ENCODE measurements at places on chromosomes 5 and 9. TPM values are rescaled to one million over a fixed set of nuclear protein-coding genes. Genes with fewer than 3 reads are reported as not detected.

DNA sequence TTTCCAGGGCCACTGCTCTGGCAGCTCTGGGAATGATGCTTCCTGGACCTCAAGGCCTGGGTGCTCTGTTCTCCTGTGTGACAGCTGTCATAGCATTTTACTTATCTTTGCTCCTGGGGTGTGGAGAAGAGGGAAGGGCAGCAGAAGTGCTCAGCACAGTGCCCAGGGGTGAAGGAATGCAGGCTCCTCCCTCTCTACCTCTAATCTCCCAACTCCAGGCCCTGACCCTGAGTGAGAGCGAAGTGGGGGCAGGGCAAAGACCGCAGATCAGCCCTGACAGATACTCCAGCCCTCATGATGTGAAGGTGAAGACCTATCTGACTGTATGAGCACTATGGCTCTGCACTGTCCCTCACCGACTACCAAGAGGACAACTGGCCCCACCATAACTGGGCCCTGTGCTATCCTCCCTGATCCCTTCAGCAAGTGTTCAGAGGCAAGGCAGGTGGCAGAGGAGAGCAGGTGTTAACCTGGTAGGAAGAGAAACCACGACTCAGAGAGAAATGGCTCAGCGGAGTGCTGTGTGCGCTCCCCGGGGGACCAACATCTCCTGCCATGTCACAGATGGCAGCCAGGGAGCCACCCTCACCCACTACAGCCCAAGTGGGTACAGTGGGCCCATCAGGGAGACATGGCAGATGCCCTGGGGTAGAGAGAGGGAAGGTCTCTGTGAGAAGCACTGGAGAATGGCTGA is 16.8 kb downstream of the ACSL6 start:
- no peak for DNase-seq

Gene PKD2L2
- not detected for total RNA-seq

DNA sequence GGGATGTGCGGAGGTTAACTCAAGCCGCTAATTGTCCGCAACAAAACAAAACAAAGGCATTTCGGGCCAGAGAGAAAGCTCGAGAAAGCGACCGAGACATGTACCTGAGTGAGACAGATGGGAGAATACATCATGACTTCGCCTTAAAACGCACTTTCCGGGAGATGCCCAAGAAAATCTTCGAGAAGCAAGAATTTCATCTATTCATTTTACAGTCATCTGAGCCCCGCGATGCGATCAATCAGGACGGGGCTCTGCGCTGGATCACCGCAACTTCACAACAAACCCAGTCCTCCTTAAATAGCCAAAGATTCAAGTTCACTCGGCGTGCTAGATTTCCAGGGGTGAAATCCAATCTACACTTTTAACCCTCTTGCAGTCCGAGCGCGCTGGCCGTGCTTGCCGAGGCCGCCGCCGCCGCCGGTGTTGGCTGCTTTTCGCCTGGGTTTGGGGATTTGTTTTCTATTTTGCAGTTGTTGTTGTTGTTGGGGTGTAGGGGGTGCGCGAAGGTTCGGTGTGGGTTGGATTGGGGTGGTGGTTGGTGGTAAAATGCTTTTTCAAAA is 482 bp downstream of the NFIB start:
- no peak for DNase-seq

Gene TMEM252
- not detected for total RNA-seq

GRCh38 chr5:39024884-39025283 is 49.3 kb downstream of the RICTOR start:
- DNase-seq: no peak

- DNase-seq: no peak
Measured at GRCh38 chr5:76620166-76620565, 3.0 kb downstream of the F2RL2 start.

Gene OR1J2
- total RNA-seq: not detected

DNA sequence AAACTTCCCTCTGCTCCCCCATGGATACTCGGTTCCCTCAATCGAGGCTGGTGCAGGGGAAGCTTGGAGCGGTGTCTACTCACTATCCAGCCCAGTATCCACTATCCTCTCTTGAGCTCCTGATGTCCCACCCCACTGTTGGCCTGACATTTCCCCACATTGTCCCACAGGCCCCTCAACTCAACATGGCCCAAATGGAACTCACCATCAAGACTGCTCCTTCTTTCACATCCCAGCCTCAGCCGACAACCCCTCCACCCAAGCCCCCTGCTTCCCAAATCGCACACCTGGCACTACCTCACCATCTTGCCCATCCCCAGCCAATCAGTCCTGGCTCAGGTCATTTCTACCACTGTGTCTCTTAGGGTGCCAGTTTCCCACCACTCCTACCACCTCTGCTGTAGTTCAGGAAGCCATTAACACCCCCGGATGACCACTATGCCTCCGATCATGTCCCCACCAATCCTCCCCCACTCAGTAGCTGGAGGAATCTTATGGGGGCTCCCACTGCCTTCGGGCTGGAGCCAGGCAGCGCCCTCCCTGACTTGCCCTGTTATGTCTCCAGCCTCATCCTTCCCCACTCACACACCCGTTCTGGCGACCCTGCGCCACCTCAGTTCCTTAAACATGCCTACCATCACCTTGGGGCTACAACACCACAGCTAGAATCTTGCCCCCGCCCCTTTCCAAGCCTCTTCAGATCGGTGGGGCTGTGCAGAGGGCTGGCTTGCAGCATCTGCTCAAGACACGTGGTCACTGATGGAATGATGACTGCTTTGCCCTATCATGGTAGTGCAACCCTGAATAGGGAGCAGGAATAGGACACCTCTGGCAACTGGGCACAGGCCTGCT is 273.6 kb downstream of the FSTL4 start:
- no peak for DNase-seq

DNA sequence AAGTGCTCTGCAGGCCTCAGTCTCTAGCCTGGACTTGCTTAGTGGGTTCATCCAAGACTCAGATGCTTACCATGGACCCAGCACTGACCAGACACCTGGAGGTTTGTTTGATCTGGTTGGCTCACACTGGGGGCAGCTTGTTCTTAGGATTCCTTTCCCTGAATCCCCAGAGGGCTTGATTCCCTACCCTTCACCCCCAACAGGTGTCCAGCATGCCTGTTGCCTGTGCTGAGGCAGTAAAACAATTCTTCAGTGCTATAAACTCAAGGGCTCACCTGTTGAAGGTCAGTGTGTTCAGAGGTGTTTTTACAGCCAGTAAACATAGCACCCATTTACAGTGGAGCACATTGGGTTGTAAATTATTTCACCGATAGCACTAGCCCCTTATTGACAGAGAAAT is 123.8 kb upstream of the KLF4 start:
- DNase-seq: no peak

DNA sequence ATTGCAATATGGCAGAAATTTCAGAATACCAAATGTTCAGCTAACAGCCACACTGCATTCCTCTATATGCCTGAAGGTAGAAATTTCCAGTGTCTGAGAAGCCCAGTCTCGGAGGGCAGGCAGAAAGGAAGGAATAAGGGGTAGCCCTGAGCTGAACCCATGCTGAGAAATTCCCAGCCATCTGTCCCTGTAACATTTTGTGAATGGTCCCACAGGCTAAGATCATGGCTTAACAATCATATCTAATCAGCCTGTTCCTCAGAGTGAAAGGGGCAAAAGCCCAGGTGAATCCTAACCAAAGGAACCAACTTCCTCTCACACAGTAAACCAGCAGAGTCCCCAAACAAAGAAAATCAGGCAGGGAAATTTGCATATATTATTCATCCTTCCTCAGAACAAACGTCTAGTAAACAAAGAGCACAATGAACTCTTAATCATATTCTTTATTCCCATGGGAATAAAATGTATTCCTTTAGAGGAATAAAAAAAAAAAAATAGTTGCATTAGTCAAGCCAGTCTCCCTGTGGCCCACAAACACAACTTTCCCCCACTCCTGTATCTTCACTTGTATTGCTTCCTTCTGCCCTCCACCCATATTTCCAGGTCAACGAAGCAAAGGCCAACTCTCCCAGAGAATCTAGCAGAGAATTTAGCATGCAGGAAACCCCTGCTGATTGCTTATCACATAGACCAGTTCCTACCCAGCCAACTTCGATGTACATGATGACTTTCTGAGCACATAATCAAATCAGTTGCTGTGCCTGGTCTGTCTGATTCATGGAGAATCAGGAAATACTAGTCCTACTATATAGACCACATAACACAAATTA is 257.6 kb downstream of the FAM114A2 start:
- no peak for DNase-seq

DNA sequence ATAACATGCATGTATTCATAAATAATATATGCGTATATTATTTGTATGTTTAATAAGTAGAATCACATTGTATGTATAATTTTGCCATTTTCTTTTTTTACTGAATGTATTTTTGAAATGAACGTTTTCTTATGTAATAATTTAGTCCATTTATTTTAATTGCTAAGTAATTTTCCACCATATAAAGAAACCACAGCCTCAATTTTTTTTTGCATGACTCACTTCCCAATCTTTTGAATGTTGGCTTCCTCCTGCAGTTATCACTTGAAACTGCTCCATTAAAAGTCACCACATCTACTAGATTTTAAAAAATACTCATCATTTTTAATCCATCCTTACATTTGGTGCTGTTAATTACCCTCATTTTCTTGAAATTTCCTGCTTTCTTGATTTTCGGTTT is 363.3 kb upstream of the MEF2C start:
- DNase-seq: no peak
